ENCODE measurements at places on chromosomes 6 and 20.
A peak's percentile ranks its signal among the peaks of the same experiment; 100 is the strongest.

GRCh38 chr6:113433335-113433991 is 423.7 kb upstream of the MARCKS start:
- peak; percentile 82 for DNase-seq

- no peak for DNase-seq
Measured at GRCh38 chr6:91088515-91088914, 501.6 kb upstream of the MAP3K7 start.

GRCh38 chr6:116190550-116190949 is 63.3 kb downstream of the TSPYL4 start:
- DNase-seq: peak; percentile 20

GRCh38 chr6:130421585-130421984 is 55.8 kb downstream of the TMEM200A start:
- peak; percentile 60 for DNase-seq

DNA sequence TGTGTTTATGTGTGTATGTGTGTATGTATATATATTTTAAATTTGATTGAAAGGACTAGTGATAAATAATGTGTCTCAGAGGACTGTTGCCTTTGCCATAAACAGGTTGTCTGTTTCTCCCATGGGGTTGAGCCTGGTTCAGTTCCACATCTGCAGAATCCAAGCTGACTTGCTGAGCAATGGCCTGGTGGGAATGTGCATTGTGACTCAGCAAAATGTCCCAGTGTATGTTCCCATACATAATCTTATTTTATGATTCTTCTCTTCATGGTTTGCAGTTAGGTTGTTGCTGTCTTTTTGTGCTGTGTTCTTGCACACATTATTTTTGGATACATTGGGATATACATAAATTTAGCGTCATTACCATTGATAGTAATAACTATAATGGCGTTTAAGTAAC is 115.6 kb upstream of the SLC24A3 start:
- DNase-seq: no peak

DNA sequence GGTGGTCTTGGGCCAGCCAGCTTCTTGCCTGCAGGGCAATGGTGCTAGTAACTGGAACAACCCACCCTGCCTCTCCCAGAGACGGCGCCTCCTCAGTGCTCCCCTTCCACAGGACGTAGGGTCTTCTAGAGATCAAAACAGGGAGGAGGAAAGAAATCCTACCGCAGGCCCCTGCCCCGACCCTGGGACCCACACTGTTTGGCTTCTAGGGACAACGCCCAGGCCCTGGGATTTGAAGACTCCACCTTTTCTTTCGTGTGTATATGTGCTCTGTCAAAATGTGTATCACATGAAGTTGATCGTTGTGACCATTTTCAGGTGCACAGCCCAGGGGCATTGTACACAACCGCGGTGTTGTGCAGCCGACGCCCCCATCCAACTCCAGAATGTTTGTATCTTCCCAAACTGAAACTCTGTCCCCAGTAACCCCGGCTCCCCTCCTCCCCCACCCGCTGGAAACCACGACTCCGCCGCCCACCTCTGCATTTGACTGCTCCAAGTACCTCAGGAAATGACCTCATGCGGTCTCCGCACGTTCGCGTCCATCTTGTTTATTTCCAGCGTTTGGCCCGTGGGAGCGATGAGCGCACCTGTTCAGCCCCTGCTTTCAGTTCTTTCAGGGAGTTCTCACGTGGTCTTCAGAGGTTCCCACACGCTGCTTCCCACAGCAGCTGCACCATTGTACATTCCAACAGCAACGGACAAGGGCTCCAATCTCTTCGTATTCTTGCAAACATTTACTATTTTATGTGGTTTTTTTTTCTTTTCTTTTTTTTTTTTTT is 3.4 kb upstream of the BHLHE23 start:
- no peak for DNase-seq

DNA sequence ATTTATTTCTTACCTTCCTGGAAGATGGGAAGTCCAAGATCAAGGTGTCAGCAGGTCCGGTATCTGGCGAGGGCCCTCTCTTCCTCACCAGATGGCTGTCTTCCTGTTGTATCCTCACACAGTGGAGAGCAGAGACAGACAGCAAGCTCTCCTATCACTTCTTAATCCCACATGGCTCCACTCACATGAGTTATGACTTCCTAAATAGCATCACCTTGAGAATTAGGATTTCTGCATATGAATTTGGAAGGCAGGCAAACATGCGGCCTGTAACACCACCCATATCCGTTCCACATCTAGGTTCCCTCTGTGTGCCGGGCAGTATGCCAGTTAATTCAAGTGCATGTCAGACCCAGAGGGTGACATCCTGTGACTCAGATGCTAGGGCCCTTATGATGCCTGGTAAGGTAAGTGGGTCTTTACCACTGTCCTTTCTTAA is 2.1 kb downstream of the RAET1E start:
- DNase-seq: peak; percentile 76

DNA sequence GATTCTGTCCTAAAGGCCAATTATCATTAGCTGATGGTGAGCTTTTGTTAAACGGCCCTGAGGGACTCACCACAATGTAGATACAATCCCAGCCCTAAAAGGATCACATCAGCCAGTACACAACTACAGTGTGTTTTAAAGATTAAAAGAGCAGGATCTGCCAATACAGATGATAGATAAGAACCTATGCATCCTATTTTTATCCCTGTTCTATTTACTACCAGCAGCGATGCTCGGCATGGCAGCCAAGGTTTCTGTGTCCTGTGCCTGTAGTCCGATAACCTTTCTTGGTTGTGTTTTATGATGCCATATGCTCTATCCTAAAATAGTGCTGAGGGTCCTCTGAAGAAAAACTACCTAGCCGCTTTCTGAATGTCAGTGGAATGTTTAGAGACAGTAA is 289.4 kb downstream of the PHACTR1 start:
- DNase-seq: no peak

GRCh38 chr20:44336086-44336485 is 757 bp upstream of the R3HDML start:
- DNase-seq: no peak

GRCh38 chr6:14365393-14365792 is 247.8 kb downstream of the CD83 start:
- no peak for DNase-seq

DNA sequence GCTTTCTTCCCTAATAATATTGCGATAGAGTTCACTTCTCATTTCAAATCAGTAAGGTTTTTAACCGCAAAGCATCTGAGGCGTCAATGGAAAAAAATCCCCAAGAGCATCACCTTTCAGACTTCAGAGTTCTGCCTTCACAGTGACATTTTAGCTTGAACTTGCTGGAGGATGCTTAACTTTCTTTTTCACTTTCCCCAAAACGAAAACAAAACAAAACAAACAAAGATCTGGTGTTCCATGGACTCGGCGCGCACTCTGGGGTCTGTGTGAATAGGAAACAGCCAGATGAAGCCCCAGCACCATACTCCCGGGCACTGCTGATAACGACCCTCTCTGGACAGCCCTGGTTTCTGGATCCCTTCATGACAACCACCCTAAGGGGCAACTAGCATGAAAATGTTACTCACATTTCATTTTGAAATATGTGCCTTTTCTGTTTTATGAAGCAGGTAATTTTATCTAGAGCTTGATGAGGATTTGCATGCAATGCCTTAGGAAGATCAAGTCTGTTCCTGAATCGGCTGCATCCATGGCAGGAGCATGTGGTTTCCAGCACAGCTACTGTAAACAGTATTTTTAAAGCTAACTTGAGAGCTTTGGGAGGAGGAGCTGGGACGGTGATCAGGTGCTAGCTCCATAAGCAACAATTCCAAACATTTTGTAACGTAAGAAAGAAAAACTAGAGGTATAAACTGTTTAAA is 44.5 kb downstream of the RAMACL start:
- DNase-seq: no peak

DNA sequence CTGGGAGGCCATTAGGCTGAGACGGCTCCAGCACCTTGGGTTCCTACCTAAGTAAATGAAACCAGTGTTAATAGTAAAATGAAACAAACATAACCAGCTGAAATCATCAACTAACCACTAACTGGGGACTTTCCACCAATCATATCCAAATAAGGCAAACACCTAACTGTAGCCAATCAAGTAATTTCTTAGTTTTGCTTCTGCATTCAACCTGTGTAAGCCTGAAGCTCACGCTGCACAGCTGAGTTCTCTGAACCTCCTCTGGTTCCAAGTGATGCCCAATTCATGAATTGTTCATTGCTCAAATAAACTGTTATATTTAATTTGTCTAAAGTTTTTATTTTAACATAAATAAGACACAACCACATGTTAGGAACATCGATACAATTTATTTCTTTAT is 22.5 kb downstream of the KLHL32 start:
- no peak for DNase-seq

DNA sequence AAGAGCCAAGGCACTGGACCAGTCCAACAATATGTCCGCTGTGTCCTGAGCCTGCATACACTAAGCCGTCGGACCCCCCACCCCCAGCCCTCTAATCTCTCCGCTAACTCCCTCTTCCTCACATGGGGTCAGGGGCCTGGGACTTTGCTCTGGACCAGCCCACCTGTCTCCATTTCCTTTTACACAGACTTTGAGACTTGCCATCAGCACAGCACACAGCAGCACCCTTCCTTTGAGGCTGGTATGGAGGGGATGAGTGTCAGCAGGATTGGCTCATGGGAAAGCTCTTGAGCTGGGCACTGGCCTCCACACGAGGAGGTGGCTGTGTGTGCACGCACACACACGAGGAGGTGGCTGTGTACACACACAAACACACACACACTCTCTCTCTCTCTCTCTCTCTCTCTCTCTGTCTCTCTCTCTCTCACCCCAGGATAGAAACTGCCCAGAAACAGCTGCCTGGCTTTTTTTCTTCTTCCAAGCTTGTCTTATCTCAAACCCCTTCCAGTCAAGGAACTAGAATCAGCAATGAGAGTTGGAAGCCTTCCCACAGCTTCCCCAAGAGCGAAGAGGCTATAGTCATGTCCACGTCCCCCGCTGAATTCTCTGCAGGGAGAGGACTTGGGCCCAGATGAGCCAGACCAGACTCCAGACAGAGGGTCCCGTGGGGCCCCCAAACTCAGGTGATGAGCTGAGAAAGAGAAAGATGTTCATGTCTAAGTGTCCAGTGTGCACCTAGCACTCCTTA is 18.6 kb downstream of the SLC9A8 start:
- DNase-seq: no peak

DNA sequence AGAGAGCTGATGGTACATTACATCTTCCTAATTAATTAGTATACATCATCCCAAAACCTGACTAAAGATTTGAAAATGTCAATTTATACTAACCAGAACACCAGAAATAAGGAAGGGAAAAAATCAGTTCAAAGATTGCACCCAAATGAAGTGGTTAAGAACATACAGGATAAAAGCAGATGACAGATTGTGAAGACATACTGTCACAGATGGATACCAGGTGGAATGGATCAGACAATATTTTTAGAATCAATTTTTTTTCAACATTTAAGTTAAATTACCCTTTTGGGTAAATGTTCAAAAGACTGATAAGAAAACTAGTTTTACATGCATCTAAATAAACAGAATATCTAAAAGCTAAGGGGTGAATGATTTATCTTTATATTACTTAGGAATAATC is 47.6 kb downstream of the EPHA7 start:
- no peak for DNase-seq

DNA sequence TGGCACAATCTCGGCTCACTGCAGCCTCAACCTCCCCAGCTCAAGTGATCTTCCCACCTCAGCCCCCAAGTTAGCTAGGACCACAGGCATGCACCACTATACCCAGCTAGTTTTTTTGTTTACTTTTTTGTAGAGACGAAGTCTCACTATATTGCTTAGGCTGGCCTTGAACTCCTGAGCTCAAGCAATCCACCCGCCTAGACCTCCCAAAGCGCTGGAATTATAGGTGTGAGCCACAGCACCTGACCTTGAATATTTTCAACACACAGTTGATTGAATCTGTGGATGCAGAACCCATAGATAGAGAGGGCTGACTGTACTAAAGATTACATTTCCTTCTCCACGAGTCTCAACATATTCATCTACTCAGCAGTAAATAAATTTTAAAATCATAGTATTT is 15.6 kb downstream of the CDK19 start:
- no peak for DNase-seq

DNA sequence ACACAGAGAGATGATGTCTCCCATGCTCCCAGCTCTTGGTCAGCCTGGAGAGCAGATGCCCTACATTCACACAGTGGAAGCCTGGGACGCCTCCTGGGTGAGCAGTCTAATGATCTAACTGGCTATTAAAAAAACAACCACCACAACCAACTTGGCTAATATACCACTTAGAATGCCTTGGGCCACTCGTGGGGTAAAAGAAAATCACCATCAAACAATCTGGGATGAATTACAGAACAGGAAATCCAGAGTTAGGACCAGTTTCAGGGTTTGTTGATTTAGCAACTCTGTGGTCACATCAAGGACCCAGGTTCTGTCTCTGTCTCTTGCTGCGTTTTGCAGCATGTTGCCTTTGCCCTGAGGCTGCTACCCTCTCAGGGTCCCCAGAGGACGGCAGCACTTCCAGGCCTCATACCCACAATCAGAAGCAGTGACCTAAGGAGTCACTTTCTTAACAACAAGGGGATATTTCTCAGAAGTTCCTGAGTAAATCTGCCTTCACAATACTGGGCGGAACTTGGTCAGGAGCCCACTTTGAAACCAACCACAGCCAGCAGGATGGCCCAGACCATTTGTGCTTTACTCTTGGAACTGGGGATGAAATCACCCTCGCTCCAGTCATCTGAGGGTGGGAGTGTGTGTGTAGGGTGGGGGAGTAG is 118.7 kb downstream of the CLIC5 start:
- no peak for DNase-seq

- DNase-seq: no peak
Measured at GRCh38 chr6:159259441-159260125, 90.4 kb downstream of the FNDC1 start.
